ENCODE measurements at places on chromosomes 7 and 10.

- DNase-seq = no peak
Observed at GRCh38 chr10:124379609-124380193, 39.0 kb downstream of the OAT start.

DNA sequence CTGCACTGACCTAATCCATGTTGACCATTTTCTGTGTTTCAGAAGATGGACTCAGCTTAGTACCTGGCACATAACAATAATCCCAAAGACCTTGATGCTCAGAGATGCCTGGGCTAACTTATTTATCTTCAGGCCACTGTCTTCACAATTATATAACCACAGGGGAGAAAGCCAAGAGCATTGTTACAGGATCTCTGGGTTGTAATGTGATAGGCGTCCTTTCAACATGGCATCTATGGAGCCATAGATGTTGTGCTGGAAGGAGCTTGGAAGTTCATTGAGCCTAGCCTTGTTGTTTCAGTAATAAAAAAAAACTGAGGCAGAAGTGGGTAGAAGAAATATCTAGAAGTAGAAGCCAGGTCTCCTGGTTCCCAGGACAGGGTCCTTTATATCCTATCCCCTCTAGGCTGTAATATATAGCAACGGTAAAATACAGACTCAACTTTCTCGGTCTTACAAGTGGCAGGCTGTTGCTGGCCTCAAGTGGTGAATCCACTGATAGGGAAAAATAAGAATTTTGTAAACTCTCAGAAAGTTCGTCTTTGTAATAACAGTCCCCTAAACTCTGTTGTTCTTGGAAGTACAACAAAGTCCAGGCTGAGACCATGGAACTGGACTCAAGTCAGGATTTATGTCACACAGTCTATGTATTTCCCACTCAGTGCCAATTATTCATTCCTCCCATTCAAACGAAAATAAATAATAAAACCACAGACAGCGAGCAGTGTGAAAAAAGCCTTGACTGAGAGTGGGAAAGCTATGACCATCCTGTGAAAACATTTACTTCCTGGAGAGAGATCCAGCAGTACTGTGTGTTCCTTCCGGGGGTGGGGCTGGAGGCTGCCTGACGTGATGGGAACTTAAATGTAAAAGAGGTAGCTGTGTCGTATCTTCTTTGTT lies 277.6 kb downstream of the REEP3 start:
- no peak for DNase-seq

DNA sequence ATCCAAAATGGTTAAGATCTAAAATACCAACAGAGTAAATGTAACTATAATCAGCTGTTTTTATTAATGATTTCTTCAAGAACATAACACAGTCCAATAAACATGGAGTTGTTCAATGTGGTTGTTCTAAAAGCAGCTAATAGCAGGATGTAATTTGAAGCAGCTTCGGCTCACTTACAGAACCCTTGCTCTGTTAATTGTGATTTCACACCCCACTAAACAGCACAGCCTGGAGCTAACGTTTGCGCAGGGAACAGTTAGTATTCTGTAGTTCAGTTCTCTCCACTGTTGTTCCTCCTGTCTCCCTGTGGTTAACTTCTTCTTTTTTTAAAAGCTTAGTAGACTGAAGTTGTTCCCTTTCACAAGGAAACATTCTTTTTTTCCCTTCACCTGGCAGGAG lies 104.0 kb downstream of the GRM3 start:
- peak; percentile 49 for DNase-seq

DNA sequence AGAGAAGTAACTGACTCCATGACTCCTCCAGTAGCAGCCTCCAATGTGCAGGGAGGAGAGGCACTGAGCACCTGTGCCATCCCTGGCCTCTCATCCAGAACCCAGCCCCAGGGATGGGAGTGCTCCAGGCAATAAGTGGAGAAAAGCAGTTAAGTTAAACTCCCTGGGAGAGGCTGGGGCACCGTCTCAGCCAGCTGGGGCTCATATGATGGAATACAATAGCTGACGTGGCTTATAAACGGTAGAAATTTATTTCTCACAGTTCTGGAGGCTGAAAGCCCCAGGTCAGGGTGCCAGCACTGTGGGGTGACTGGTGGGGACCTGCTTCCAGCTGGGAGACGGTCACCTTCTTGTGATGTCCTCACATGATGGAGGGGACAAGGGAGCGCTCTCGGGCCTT lies 94.7 kb downstream of the RAMP3 start:
- no peak for DNase-seq

- DNase-seq = no peak
Observed at GRCh38 chr7:49773936-49774458, 559 bp downstream of the VWC2 start.

DNA sequence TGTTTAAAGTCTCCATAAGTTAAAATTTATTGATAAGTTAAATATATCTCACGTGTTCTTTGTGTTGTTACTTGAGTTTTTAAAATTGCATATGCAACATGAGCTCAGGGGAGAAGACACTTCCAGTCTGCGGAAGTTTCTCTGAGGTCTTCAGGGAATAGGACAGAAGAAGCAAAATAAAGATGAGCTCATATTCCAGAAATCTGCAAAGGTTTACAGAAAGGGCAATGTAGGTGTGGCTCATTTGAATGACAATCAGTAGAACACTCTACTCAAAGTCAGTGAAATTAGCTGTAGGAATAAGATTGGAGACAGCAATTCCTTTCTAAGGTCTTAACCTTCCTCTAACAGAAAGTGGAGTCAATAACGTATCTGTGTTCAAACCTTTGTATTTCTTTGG lies 53.7 kb downstream of the CACNA2D1 start:
- DNase-seq = no peak

DNA sequence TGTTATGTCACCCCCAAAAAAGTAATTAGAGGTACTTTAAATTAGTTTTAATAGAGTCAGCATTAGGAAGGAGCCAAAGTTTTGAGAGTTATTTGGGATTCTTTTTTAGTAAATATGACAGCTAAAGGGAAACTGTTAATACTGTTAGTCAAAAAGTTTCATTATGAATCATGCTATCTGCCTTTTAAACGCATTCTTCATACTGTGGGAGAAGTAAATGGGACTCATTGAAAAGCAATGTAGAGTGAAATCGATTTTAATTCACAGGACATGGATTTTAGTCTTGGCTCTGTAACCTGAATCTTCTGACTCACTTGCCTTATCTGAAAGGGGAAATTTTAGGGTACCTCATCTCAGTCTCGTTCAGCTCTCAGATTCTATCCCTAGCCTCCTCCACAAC lies 105.1 kb downstream of the AASS start:
- no peak for DNase-seq

DNA sequence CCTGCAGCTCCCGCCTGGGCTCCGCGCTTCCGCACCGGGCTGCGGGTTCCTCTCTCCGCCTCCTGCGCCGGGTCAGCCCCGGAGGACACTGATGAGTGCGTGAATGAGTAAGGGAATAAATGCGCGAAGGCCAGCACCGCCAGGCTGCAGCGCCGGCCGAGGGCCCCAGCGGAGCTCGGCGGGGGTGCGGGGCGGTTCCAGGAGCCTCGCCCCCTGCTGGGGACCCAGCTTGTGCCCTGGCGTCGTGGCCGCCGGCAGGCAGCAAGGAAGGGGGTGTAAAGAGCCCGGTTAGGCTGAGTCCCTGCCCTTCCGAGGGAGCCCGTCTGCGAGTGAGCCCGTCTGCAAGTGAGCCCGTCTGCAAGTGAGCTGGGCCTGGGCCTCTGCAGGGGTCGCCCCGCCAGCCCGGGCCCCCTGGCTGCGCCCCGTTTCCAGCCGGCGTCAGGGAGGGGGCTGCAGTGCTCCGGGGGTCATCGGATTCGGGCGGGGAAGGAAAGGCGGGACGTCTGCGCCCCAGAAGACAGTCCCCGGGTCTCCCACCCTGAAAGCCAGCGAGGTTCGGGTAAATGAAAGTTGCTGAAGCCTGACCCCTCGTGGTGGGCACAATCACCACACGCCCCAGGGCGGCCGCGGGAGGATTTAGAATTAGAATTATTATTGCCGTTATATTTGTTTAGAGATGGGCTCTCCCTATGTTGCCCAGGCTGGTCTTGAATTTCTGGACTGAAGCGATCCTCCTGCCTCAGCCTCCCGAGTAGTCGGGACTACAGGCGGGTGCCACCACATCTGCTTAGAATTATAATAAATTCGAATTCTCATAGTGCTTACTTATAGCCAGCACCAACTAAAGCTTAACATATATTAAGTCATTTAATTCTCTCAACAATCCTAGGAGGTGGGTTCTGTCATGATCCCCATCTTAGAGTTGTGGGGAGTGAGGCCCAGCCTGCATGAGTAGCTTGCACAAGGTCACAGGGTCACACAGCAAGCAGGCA lies 8.6 kb upstream of the CRYGN start:
- DNase-seq = no peak

DNA sequence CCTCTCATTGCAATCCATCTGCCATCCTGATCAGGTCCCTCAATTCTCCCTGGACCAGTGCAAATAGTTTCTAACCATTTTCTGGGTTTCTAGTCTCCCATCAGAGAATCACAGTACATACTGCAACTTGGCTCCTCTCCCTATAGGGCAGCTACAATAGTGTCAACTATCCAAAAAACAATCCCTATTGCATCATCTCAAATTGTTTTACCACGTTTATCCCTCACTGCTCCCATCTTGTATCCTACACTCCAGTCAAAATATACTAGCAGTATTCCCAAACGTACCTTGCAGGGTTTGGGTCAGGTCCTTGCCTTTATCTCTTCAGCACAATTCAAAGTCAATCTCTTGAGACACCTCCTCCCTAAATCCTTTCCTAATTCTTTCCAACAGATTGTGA lies 23.6 kb downstream of the ASB15 start:
- no peak for DNase-seq

GRCh38 chr10:9796564-9796963 lies 1221.1 kb upstream of the CELF2 start:
- DNase-seq = no peak

GRCh38 chr7:151666886-151667285 lies 147.2 kb upstream of the RHEB start:
- DNase-seq = no peak

DNA sequence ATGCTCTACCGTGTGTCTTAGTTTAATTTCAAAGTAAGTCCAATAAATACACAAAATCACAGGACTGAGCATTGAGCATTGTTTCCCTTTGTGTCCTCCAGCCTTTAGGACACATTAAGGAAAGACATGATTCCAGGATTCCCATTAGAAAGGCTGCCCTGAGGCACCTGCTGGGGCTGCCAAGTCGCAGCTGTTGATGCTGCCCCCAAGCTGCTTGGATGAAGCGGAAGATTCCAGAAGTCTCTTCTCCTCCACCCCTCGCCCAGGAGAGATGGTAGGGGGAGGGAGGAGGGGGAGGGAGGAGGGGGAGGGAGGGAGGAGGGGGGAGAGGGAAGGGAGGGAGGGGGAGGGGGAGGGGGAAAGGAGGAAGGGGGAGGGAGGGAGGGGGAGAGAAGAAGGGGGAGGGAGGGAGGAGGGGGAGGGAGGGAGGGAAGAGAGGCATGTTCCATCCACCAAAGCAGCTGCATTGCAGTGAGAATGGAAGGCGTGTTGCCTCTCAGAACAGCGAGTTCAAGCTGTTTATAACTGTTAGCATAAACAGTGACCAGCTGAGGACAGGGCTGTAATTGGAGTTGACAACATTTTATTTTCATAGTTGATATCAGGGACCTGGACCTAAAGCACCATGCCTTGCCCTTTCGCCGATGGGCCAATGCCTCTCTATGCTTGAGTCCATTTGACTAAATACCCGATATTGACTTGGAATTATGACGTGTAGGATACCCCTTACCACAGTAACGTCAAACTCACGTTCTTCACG lies 67.3 kb downstream of the DIP2C start:
- no peak for DNase-seq

- DNase-seq = peak; percentile 83
Observed at GRCh38 chr7:9945857-9946256, 1027.8 kb upstream of the PHF14 start.

DNA sequence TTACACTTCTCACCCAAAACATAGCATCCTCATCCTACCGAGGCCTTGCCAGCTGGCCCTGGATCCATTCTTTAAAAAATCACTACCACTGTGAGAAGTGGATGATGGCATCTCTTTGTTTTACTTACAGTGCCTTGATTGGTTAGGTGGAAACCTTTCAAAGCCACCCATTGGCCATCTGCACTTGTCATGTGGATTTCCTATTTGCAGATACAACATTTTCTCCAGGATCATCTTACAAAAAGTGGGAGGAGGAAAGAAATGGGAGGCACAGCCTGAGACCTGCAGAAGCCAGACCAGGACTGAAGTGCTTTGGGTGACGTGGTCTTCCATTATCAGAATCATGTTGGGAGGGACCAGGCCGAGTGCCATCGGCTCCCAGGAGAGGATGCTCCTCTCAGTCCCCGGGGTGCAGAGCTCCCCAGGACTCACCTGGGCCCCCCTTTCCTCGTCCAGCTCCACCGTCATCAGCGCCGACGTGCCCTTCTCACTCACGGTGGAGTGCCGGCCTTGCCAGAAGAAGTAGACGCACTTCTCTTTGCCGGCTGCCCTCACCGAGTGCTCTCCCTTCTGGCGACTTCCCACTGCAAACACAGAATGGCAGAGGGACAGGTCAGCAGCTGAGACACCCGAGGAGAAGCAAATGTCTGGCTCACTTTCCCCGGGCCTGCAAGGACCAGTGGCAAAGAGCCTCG lies 161.2 kb downstream of the SVIL start:
- DNase-seq = no peak

DNA sequence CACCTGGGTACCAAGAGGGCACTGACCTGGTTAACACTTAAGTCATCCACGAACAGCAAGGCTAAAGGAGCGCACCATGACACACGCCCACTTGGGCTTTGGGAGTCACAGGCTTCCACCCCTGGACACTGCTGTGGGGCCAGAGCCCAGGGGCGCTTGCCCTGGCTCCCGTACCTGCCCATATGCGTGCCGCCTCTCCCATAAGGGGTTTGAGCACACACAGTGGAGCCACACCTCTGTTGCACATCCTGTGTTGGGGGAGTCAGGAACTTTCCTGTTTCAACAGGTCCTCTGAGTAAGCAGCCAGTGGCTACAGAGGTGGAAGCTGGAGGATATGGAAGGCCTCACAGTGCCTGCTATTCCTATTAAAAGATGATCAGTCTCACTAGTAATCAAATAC lies 152.0 kb downstream of the REEP3 start:
- no peak for DNase-seq

DNA sequence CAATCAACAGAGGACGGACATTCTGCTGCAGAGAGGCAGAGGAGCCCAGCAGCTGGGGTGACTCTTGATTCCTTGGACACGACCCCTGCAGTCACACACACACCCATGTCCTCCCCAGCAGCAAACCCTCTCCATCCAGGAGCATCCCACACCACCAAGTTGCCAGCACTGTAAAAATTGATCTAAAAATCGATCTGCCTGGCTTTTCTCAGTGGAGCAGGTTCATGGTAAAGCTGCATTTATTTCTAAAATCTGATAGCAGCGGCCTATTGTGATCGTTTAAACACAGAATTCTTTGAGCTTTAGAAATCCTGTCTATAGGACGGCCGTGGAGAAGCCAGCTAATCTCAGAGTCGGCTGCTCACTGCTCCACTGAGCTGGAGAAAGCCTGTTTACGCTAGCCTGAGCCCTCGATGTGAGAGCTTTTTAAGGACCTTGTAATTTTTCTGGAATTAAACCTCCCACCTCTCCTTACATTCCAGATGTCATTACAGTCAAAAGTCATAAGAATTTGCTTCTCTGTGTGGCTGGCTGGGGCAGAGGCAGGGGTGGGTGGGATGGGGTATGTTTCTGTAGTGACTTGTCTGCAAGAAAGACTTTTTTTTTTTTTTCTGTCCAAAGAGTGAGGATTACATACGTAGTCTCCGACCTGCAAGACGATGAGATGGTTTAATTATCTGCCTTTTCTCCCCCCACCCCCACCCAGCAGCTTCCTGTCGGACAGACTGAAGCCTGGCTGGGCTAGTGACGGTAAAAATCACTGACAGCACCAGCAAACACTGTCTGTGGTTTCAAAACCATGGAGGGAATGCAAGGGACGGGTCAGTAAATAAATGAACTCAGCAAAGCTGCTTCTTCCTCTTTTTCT lies 31.6 kb downstream of the TRIM8 start:
- no peak for DNase-seq

GRCh38 chr7:93622036-93623033 lies 47.8 kb upstream of the CALCR start:
- DNase-seq = peak; percentile 35

Data from NCI-H1105 treated with DMSO at 0.1 percent for 48 hours (cell line).